ENCODE measurements at places on chromosomes 6 and 20.

- no peak for DNase-seq
Observed at GRCh38 chr6:159788276-159788675, 1.1 kb downstream of the TCP1 start.

- no peak for DNase-seq
Observed at GRCh38 chr6:40563111-40563510, 24.1 kb downstream of the LRFN2 start.

GRCh38 chr20:49245921-49246740, 26.9 kb downstream of the DDX27 start:
- DNase-seq = no peak

GRCh38 chr6:34906826-34907225, 17.8 kb downstream of the ANKS1A start:
- no peak for DNase-seq

- no peak for DNase-seq
Observed at GRCh38 chr6:140344142-140344913, 969.9 kb upstream of the CITED2 start.

DNA sequence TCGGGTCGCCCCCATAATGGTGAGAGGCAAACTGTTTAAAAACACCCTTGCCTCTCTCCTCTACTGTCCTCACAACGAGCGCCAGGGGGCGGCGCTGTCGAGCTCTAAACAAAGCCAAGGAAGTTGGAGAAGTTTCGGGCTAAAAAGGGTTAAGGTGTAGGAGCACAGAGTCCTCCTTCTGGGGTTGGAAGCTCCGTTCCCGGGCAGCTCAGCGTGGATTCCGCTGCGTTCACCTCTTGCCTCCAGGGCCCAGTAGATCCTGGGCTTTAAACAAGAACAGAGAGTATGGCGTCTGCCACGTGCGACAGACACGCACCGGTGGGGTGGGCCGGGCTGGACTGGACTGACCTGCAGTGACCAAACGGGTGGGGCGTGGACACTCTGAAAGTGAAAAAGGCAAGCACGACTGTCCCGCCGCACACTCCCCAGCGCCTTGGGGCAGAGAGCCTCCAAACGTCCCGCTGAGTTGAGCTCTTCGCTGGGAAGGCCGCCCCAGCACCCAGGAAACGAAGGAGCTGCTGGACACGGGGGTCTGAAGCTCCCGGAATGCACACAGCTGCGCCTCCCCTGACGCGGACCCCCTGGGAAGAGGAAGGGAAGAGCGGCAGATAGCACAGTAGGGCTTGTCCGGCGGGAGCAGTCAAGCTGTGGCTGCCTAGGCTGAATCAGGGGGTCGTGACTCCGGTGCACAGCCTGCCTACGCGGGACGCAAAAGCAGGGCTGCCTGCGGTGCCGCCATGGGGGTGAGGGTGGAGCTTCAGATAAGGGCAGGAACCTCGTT, 1.6 kb upstream of the THBD start:
- peak; percentile 37 for DNase-seq

- DNase-seq = no peak
Observed at GRCh38 chr20:44248410-44248759, 1.3 kb downstream of the GDAP1L1 start.

- DNase-seq = no peak
Observed at GRCh38 chr6:89758830-89759229, 60.8 kb downstream of the MDN1 start.

- no peak for DNase-seq
Observed at GRCh38 chr20:38842558-38842981, 37.1 kb downstream of the PPP1R16B start.

- DNase-seq = no peak
Observed at GRCh38 chr20:1305712-1306111, 23.2 kb downstream of the SDCBP2 start.

DNA sequence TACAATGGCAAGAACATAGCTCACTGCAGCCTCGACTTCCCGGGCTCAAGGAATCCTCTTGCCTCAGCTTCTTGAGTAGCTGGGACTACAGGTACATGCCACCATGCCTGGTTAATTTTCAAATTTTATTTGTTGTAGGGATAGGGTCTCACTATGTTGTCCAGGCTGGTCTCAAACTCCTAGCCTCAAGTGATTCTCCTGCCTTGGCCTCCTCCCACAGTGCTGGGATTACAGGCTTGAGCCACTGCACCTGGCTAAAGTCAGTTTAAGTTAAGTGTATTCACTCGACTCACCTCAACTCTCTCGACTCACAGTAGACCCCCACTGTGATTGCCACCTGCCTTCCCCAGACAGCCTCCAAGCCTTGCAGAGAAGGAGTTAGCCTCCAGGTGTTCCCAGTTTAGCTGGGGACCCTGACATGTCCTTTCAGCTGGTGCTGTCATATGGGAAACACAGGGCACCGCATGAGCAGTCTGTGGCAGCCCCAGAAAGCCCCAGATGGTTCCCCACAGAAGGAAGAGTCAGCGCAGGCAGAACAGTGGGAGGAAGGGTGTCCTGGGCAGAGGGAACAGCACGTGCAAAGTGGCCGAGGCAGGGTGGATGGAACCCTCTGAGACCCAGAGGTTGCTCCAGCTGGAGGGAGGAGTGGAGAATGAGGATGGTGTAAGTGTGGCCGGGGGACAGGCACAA, 40.4 kb downstream of the CEBPB start:
- no peak for DNase-seq

Measured in NCI-H2029 (cell line).